ENCODE measurements at places on chromosomes 16 and 17.

- no peak for DNase-seq
Measured at GRCh38 chr16:77009453-77009852, 181.5 kb upstream of the MON1B start.

- DNase-seq, result no peak
Measured at GRCh38 chr17:47299239-47299910, 24.4 kb upstream of the EFCAB13 start.

GRCh38 chr17:74763565-74764387, 12.4 kb downstream of the NAT9 start:
- DNase-seq, result no peak

DNA sequence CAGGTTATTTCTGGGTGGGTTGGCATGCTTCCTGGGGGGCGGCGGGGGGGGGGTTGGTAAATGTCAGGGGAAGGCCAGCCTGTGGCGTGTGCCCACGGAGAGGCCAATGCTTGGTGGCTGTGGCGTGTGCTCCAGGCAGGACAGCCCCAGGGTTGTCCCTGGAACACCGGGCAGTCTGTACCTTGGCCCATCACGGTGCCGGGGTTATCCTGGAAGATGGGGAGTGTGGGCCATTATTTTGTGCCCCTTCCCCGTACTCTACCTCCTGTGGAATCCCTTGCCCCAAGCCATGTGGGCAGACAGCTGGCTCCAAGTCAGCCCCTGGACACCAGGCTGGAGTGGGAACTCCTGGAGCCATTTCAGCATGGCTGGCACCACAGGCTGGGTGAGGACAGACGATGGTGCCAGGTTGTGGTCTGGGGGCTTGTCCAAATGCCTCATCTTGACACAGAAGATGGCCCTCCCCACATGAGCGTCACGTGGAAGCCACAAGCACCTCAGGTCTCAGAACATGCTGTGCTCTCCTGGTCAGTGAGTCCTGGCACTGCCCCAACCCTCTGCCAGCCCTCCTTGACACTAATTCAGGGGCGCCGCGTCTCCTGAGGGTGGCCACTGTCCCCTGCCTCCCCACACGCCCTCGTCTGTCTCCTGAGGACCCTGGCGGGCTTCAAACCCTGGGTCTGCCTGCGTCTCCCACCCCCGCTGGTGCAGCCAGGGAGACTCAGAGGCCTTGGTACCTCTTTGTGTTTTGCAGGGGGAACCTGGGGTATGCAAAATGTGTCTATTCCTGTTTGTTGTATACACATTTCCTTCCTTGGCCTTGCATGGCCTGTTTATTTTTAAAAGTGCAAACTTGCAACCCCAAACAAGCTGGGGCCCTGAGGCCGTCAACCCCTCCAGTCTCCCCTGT, 4.3 kb downstream of the SLC16A3 start:
- DNase-seq, result no peak

DNA sequence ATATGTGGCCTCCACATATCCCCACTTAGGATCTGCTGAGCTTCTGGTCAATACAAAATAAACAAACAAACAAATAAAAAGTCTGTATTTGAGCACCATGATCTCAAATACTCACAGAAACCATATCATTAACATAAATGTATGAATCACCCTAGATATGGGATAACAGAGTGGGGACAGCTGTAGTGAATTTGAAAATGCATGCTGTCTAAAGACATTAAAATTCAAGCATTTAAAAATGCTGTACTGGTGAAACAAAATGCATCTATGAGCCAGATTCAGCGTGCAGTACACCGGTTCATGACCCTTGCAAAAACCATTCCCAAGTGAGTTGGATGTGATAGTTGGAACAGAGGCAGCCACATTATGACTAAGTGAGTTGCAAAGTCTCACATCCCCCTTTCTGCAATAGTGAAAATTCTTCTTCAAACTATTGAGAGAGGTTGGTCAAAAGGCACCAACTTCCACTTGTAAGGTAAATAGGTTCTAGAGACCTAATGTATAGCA, 12.3 kb downstream of the GRIN2A start:
- DNase-seq, result no peak

GRCh38 chr17:75645889-75646637, 12.8 kb downstream of the SMIM5 start:
- peak; percentile 84 for DNase-seq

GRCh38 chr16:53766304-53767016, 62.5 kb downstream of the FTO start:
- no peak for DNase-seq

- no peak for DNase-seq
Measured at GRCh38 chr17:37500378-37500777, 10.7 kb downstream of the DUSP14 start.

DNA sequence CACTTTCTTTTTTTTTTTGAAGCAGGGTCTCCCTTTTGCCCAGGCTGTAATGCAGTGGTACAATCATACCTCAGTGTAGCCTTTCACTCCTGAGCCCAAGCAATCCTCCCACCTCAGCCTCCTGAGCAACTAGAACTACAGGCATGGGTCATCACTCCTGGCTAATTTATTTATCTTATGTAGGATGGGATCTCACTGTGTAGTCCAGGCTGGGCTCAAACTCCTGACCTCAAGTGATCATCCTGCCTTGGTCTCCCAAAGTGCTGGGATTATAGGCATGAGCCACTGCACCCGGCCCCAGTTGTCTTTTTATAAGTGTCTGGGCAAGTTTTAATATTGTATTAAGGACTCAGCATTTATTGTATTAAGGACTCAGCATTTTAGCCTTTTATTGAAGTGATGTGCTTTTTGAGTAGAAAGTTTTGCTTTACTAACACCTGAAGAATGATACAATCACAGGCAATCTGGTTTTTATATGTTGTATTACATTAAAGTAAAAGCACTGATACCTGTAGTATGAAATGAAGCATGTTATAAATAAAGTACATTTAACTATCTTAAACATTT, 22.9 kb downstream of the VMP1 start:
- DNase-seq, result no peak

GRCh38 chr16:80594756-80595155, 54.0 kb downstream of the DYNLRB2 start:
- no peak for DNase-seq

DNA sequence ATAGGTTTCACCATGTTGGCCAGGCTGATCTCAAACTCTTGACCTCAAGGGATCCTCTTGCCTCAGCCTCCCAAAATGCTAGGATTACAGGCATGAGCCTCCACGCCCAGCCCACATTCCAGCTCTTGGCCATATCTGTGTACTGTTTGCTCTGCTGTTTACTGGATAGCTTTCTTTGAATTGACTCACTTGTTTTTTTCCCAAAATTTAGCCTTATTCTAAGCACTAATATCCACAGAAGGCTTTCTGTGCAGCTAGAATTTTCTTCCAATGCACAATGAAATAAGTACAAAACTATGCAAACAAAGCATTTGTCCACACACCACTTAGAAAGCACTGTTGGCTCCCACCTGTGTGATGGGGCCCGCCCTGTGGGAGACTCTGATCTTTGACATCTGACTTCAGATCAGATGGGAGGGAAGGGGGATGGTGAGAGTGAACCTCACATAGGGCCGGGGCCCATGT, 72.2 kb downstream of the CLEC16A start:
- no peak for DNase-seq

GRCh38 chr16:76195056-76195455, 82.1 kb upstream of the CNTNAP4 start:
- DNase-seq, result no peak

GRCh38 chr17:13429201-13429600, 172.5 kb downstream of the HS3ST3A1 start:
- DNase-seq, result no peak

- no peak for DNase-seq
Measured at GRCh38 chr17:56290101-56290801, 137.0 kb downstream of the ANKFN1 start.

DNA sequence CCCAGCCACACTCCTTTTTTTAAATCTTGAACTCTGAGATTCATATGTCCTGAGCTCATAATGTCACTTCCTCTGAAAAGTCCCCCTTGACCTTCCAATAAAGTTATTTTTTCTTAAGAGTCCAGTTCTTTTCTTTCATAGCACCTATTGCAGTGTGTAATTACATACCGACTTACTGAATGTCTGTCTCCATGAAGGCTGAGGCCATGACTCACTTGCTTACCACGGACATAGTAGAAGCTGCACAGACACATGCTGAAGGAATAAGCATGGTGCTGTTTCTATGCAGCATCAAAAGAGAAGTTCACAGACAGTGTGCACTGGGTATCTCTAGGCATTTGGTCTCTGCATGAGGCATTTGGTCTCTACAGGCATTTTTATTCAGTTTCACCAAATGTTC, 77.2 kb downstream of the C17orf67 start:
- DNase-seq, result no peak

DNA sequence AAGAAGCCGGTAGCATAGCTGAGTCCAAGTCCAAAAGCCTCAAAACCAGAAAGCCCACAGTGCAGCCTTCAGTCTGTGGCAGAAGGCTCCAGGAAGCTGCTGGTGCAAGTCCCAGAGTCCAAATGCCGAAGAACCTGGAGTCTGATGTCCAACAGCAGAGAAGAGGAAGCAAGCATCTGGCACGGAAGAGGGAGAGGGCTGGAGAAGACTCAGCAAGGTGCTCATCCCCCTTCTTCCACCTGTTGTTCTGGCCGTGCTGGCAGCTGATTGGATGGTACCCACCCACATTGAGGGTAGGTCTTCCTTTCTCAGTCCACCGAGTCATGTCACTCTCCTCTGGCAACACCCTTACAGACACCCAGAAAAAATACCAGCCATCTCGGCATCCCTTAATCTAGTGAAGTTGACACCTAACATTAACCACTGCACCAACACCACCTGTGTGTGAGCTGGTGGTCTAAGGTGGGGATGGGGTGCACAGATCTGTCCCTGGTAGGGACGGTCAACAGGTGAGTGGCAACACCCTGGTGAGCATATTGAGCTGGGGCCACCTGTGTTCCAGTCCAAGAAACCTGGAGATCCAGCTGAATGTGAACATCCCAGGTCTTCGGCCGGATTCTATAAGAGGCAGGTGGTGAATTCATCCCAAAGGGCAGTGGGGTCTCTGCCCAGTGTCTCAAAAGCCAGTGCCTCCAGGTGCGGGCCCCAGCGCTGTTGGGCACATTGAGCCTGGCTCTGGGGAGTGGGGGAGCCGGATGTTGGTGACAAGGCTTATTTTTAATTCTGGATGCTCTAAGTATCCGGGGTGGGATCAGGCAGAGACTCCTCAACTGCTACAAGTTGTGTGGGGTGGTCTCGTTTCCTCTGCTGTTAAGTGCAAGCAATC, 9.8 kb downstream of the MIEF2 start:
- DNase-seq, result no peak

GRCh38 chr17:15952048-15952532, 7.2 kb downstream of the ADORA2B start:
- DNase-seq, result no peak

DNA sequence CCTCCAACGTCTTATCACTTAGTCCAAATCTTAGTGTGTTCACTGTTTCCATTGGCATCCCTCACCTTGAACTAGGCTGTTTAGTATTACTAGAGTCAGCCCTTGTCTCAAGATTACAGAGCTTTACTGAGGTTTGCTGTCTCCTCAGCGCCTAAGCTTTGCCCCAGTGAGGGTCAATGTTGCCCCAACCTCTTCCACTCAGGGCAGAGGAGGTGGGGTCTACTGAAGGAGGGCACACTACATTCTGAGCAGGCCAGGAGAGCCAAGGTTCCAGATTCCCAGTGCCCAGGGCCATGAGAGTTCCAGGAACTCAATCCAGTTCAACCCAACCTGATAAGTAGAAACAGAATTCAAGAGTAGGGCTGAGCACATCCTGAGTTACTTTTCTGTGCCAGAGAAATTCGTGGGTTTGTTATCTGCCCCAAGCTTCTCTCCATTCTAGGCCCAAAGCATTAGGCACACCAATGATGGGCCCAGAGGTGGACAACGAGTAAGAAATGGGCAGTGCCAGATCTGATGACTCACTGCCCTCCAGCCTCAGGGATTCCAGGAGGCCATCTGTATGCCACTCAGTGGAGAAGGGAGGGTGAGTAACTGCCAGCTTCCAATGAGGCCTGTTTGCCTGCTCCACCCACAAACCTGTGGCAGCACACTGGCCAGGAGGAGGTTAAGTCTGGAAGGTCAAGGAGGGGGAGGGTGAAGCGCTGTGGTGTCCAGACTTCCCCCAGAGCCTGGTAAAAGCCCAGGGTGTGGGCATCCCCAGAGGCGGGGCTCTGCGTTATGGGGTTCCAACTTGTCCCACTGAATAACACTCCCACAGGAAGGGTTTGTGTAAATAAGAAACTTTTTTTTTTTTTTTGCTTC, 8.2 kb downstream of the TUBG2 start:
- peak; percentile 95 for DNase-seq

- no peak for DNase-seq
Measured at GRCh38 chr17:69898601-69899000, 176.4 kb upstream of the KCNJ16 start.

DNA sequence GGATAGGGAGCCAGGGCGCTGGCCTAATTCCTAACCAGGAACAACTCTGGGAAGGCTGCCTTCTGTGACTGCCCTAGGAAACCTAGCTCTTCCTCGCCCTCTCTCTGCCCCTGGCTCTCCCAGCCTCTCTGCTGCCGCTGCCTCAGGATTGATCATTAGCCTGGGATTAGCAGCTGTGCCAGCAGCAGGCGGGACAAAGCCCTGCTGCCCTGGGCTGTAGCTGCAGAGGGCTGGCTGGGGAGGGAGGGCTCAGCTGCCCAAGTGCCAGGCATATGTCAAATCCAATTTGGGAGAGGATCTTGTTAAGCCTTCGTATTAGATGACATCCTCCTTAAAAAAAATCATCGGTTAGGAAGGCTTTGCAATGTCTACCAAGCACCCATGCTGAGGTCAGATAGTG, 144.8 kb upstream of the CCL2 start:
- no peak for DNase-seq

DNA sequence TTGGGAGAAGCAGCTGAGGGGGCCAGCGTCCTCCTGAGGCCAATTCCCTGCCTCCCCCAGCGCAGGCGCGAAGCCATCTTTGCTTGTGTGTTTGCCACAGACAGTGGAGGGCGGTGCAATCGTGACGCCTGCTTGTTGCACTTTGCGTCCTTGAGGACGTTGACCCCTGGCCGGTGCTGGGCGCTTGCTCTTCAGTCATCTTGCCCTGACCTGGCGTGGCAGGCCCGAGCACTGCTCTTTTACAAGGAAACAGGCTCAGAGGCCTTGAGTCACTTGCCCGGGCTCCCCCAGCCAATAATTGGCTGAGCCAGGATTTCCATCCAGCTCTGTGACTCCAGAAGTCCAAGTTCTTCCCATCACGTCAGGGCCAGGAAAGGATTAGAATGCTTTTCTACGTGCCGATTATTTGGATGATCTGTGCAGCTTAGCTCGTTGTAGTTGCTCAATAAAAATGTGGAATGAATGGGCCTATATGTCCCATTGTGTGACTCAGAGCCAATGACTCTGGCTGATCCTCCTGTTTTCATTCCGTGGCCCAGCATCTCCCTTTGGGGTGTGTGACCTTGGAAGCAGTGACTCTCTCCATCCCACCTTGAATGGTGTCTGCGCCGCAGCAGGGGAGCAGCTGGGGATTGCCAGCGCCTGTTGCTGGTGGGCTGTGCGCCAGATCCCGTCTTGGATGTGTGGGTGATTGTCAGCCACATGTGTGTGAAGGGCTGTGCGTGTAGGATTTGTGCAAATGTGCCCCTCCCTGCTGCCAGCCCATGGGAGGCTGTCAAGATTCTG, 214.1 kb downstream of the SEC14L1 start:
- no peak for DNase-seq

DNA sequence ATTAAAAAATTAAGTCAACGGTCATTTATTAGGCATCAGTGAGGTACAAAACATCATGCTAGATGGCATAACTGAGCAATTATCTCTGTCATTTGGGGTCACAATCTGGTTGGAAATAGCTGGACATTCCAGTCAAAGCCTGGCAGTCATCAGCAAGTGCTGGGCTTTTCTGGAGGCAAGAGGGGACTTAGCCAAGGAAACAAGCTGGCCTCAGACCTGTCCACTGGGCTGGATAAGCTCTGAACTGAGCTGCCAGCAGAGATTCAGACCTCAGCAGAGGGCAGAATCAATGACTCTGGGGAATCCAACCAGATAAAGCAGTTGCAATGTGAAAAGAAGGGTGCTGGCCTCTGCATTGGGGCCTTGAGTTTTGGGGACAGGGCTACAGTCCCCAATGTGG, 161.9 kb upstream of the NOL11 start:
- DNase-seq, result no peak
